Stimulated activated CD8-positive, alpha-beta memory T cell treated with anti-CD3 and anti-CD28 coated beads, Interleukin-7, amount 100 ng/mL, for 4 hours (primary cell): ENCODE measurements at places on chromosomes 7 and 10.

DNA sequence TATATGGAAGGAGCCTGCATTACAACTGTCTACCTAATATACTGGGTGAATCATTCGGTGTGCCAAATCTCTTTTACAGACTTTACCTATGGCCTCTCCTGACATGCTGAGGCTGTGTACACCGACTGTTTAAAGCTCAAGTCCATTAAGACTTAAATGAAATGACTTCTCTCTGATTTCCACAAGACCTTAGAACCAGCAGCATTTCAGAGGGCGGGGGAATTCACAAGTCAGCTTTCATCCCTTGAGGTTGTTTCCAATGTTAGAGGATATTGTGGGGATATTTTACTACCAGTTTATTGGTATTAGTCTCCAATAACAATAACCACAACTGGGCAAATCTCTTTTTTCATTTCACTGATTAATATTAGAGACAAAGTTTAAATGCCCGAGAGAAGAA lies 87.1 kb upstream of the IKZF1 start:
- DNase-seq = no peak

GRCh38 chr10:107859065-107859464 lies 694.6 kb upstream of the SORCS1 start:
- no peak for DNase-seq

DNA sequence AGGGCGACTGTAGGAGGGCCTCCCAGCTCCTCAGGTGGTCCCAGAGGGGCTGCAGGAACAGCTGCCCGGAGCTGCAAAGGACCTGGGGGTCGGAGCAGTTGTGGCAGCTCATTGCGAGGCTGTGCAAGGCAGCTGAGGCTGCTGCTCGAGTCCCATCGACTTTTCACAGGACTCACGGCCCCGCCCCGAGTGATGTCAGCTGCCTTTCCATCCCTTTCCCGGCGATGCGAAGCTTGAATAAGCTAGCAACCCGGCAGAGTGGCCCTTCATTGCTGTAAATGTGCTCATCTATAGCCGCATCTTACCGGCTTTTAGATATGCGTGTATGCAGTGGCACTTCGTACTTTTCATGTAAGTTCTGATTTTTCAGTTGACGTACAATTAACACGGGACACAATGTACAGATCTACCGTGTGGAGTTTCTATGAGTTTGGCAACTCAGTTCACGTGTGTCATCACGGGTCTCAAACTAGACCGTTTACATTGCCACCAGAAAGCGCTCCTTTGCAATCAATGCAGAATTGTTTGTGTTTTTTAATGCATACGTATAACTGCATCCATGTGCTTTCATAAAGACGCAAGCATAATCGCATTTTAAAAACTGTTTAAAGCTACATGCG lies at the start of gene CH25H:
CH25H (minus strand) TSS at position 137 of the 620 bp plus-strand sequence; CDS start at position 112, 25 bp downstream.
- DNase-seq = peak; percentile 21

GRCh38 chr10:77849039-77849664 lies 77.4 kb downstream of the DLG5 start:
- no peak for DNase-seq

DNA sequence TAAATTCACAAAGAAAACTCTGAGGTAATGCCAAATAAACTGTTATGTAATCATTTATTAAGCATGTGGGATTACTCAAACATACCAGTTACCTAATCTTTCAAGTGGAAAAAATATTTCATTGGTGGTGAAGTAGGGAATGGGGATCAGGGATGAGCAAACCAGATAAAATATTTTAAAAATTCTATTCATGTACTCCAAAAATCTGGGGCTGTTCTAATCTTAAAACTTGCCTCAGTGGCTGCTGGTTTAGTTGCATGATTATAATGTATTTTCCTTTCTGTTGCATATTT lies 19.5 kb downstream of the LMOD2 start:
- DNase-seq = no peak

DNA sequence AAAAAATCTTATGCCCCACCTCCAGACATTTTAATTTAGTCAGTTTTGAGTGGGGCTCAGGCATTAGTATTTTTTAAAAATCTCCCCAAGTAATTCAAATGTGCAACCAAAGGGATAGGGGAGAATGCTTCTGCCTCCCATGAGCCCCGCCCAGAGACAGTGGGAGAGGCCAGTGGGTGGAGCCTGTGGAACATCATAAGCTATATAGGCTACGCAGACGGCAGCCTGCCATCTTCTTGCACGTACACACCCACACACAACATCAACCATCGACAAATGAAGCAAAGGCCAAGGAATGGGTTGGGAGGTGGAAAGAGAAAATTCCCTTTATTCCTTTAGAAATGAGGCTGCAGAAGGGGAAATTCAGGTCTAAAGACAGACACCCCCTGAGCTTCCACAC lies 25.2 kb downstream of the CREB3L2 start:
- DNase-seq = no peak

GRCh38 chr7:15905251-15906040 lies 219.0 kb upstream of the MEOX2 start:
- no peak for DNase-seq

DNA sequence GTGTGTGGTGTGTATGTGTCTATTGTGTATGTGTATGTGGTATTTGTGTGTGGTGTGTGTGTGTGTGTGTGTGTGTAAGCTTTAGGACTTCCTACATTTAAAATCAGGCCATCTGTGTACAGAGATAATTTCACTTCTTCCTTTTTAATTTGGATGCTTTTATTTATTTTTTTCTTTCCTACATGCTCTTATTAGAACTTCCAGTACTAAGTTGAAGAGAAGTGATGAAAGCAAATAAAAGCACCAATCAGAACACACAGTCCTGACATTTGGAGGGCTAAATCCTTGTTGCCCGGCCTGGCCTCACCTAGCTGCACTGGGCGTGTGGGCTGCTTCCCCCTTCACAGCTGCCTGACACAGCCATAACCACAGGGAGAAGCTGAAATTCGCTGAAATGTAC lies 3.8 kb upstream of the MRC1 start:
- DNase-seq = no peak

DNA sequence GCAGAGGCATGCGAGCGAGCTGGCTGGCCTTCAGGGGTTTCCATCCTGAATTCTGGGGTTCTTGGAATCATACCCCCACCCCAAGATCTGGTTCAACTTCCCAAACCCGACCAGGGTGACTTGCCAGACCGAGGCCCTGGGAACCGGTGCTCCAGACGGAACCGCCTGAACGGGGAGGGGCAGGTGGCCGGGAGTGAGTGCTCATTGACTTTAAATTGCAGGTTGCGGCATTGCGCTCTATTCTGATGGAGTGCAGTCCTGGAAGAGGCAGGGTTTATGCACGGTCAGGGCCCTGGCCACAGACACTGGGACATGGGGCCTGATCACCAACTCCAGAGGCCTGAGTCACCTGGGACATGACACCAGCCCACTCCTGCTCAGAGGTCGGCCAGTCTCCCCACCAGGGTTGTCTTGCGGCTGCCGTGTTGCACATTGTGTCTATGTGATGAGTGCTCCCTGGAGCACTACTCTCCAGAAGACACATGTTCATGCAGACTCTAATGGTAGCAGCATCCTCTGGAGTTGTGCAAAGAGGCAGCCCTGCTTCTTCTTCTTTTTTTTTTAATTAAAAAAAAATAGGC lies 5.8 kb upstream of the DDIT4 start:
- DNase-seq = no peak

DNA sequence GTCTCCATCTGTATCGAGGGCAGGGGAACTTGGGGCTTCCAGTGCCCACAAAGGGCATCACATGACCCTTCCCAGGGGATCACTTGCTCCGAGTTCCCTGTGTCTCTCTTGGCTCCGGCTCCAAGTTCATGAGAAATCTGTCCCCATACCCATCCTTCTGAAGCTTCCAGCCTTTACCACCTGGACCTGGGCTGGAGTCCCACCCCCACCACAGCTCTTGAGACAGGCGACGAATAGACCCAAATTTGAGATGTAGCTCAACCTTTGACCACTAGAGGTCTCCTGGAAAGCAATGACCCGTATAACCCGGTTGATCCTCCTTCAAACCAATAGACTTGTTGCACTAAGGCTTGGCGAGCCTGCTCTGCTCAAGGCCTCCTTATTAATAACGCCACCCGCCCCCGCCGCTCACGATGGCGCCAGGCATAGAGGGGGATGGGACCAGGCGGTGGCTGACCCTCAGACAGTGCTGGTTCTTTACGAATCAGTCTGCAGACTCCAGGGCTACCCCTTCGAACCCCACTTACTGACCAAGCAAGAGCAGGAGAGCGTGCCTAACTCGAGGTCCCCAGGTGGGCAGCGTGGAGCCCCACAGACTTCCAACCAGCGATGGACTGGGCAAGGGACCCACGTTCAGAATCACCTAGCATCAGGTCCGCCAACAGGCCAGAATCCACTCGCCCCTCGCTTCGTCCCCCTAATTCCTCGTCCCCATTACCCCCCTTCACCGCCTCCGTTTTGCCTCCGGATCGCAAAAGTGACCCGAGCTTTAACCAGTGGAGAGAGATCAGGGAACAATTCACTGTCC lies 4.4 kb upstream of the ARID5B start:
- no peak for DNase-seq

GRCh38 chr10:91883549-91884444 lies 25.5 kb downstream of the FGFBP3 start:
- no peak for DNase-seq

- no peak for DNase-seq
These were observed 354.8 kb downstream of the ABCA13 start for GRCh38 chr7:48525736-48526732.
